ENCODE measurements at places on chromosomes 2 and 18.

GRCh38 chr2:60608679-60609078 lies 55.2 kb upstream of the BCL11A start:
- DNase-seq, result no peak

GRCh38 chr2:38829971-38830370 lies 45.8 kb downstream of the DHX57 start:
- DNase-seq, result peak; percentile 9

DNA sequence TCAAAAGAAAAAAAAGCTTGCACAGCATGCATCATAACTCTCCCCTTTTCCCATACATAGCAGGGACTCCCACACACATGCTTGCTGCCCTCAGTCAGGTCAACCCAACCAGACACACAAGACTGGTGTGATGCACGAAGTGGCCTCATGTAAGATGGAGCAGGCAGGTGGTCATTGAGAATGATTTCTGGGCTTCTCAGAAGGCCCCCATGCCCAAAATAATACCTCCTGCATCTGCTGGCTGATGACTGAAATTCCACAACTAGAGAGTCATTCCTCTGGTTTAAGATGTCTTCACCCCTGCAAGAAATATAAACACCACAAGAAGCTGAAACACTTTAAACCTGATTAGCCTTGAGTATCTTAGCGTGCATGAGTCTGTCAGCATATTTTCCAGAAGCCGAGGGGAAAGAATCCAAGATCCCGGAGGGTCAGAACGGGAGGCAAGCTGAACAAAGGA lies 131.1 kb downstream of the AFF3 start:
- DNase-seq, result peak; percentile 94

- no peak for DNase-seq
These were observed 197.1 kb downstream of the BCL11A start for GRCh38 chr2:60356346-60356745.

- no peak for DNase-seq
These were observed 3.7 kb upstream of the MFSD6 start for GRCh38 chr2:190404487-190404886.

All from fibroblast of skin of left quadriceps (primary cell).